Omental fat pad (tissue), 4 donors: ENCODE measurements at places on chromosomes 3 and 15. TPM values are rescaled to one million over a fixed set of nuclear protein-coding genes. Genes with fewer than 3 reads are reported as not detected.

GRCh38 chr3:94336046-94336753, 273.3 kb downstream of the NSUN3 start:
- DNase-seq = no peak

DNA sequence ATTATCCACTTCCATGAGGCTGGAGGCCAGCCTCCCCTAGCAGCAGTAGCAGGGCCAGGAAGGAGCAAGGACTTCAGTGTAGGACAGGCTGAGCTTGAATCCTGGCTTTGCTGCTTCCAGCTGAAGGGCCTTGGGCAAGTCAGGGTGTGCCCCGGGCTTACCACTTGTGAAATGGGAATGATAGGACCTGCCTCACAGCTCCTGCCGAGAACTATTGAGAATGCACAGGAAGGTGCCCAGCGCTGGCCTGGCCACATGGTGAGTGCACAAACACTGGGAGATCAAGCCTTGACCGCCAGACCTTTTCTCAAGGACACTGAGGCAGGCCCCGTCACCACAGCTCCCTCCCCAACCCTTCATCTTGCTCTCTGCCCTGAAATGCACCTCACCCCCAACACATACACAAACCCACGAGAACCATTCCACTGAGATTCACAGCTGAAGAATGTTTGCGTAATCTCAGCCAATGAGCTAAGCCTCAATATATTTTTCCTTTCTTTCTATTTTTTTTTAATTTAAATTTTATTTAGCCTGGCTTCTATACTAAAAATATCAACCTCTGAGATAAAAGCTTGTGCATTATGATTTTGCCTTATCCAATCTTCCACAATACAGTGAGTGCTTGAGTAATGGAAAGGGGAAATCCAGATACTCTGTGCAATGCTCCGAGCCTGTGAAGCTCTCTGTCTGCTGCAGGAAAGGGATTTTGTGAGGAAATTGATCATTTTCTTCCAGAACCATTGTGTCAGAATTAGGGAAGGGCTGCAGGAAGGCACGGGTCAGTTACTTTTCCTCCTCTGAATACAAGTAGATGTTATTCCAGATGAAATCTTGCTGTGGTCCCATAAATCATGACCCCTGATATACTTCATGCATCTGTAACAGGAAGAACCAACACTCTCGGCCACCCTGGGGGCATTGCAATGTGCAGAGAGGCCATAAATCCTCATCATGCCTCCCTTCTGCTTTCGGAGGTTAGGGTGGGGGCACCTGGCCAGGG, 193.9 kb downstream of the TLE3 start:
- DNase-seq = no peak

- DNase-seq = no peak
Measured at GRCh38 chr3:65978116-65978515, 60.6 kb downstream of the MAGI1 start.

DNA sequence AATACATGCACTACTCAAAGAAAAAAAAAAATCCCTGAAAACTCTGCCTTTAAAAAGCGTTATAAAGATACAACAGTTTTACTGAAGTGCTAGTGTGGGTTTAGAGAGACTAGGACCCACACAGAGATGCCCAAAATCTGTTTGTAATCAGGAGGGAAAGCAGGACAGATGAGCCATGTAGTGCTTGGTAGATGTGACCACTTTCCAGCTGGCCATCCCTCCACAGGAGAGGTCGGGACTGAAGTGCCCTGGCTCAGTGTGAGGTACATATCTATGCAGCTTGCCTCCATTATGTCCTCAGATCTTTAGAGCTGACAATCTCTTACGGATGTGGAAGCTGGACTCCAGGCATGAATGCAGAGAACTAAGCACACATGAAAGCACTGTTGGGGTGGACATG, 57.5 kb upstream of the NANOGP8 start:
- no peak for DNase-seq

The LYZL4 gene
- total RNA-seq = not detected

The ZNF80 gene
- 0.24 TPM for total RNA-seq
